ENCODE measurements at places on chromosomes 2 and 18. TPM values are rescaled to one million over a fixed set of nuclear protein-coding genes. Genes with fewer than 3 reads are reported as not detected.

The COL6A3 gene
- 544 TPM for total RNA-seq

- no peak overlapping the region for H3K4me3 ChIP-seq
Observed at GRCh38 chr2:199018826-199019225, 438.9 kb downstream of the SATB2 start.

GRCh38 chr18:13438507-13439056, 220.0 kb downstream of the LDLRAD4 start:
- H3K27ac ChIP-seq: peak overlapping the region; percentile 37
- no peaks in the 10 kb centered on the region for H3K36me3 ChIP-seq
- H3K4me1 ChIP-seq: peaks cover 29% of the 10 kb centered on the region
- H3K27me3 ChIP-seq: peaks cover 3% of the 10 kb centered on the region
- DNase-seq: no peak

GRCh38 chr2:235558572-235558971, 64.7 kb downstream of the AGAP1 start:
- H3K36me3 ChIP-seq: no peaks in the 10 kb centered on the region
- no peak for DNase-seq
- H3K27me3 ChIP-seq: peaks cover 2% of the 10 kb centered on the region

All from mesothelial cell of epicardium (in vitro differentiated cells).